ENCODE measurements at places on chromosomes 6 and 20. TPM values are rescaled to one million over a fixed set of nuclear protein-coding genes. Genes with fewer than 3 reads are reported as not detected.

The MEP1A gene
- 0.06 TPM for total RNA-seq

The GDAP1L1 gene
- total RNA-seq: 26.0 TPM

The F13A1 gene
- total RNA-seq: 47.7 TPM

The BMP5 gene
- total RNA-seq: 34.5 TPM

The POM121L2 gene
- total RNA-seq: not detected

The NCR2 gene
- not detected for total RNA-seq

The HTR1E gene
- 0.61 TPM for total RNA-seq

The C20orf141 gene
- not detected for total RNA-seq

The SASH1 gene
- 58.5 TPM for total RNA-seq

The RCAN2 gene
- 57.5 TPM for total RNA-seq

The MROH8 gene
- total RNA-seq: 8.2 TPM

All from spinal cord (tissue), 10 donors.